ENCODE measurements at places on chromosomes 4 and X. TPM values are rescaled to one million over a fixed set of nuclear protein-coding genes. Genes with fewer than 3 reads are reported as not detected.

Gene FGF2
- not detected for total RNA-seq

Gene MAB21L2
- total RNA-seq = not detected

Gene AP1S2
- 38.6 TPM for total RNA-seq

Gene SLC9B1
- total RNA-seq = 1.9 TPM

Gene ARHGAP36
- not detected for total RNA-seq

Gene TEX13C
- total RNA-seq = not detected

Gene MAGEA12
- not detected for total RNA-seq

Gene CDS1
- not detected for total RNA-seq

Gene CHRNA9
- not detected for total RNA-seq

Gene F8A3
- total RNA-seq = 37.9 TPM

Gene POLA1
- total RNA-seq = 36.9 TPM

Gene MSANTD1
- total RNA-seq = 0.87 TPM

Gene NUP62CL
- total RNA-seq = 1.9 TPM

Gene FOXR2
- not detected for total RNA-seq

Gene VGLL1
- not detected for total RNA-seq

Gene CTAG1A
- total RNA-seq = not detected

Gene SCML2
- 3.5 TPM for total RNA-seq

Gene RNF175
- not detected for total RNA-seq

Gene PRDM8
- total RNA-seq = 5.2 TPM

Gene TMPRSS11A
- total RNA-seq = not detected

Gene CTAG2
- total RNA-seq = not detected

Gene POU4F2
- total RNA-seq = not detected

Gene PNMA6F
- not detected for total RNA-seq

Gene CSN2
- not detected for total RNA-seq

Gene NRK
- total RNA-seq = not detected

Gene VCX3A
- not detected for total RNA-seq

Gene PALLD
- 2.4 TPM for total RNA-seq

Gene USP26
- total RNA-seq = not detected

Gene SPATA4
- not detected for total RNA-seq
